ENCODE measurements at places on chromosomes 6 and 20.
A peak's percentile ranks its signal among the peaks of the same experiment; 100 is the strongest.

GRCh38 chr6:13234130-13234529, 94.2 kb downstream of the TBC1D7 start:
- no peak for DNase-seq

DNA sequence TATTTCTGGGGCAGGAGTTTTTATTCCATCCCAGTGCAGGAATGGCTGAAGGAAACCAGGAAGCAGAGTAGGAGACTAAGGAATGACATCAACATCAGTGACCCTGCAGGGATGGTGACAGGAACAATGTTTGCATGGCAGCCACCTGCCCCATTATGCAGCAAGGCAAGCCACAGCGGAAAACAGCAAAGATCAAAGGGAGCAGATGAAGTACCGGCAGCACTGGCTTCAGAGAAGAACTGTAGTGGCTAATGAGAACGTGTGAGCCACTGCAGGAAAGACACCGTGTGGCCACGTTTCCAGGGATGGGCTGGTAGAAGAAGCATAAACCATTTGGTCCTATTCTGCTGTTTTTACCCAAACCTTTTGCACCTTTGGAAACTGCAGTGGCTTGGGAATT, 52.9 kb upstream of the TAB2 start:
- peak; percentile 28 for DNase-seq

DNA sequence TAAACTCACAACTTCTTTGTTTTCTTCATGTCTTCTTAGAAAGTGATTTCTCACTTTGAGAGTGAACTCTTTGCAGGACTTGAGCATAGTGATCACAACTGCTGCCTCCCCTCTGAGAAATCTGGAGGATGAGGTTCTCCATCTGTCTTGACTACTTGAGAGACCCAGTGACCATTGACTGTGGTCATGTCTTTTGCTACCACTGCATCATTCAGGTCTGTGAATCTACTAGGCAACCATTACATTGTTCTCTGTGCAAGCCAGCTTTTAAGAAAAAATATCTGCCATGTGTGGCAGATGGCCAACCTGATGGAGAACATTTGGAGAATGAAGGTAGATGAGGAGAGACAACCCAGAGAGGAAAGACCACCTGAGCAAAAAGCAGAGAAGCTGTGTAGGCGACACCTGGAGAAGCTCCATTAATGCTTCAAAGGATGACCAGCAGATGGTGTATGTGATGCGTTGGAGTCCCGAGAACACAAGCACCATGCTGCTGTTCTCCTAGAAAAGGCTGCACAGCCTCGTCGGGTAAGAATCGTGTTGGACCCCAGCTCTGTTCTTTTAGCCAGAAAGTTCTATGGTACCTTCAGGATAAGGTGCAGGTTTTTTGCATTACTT, 25.1 kb upstream of the TRIM26 start:
- no peak for DNase-seq

- DNase-seq = no peak
These were observed 123.0 kb downstream of the CBLN4 start for GRCh38 chr20:55882286-55882685.

DNA sequence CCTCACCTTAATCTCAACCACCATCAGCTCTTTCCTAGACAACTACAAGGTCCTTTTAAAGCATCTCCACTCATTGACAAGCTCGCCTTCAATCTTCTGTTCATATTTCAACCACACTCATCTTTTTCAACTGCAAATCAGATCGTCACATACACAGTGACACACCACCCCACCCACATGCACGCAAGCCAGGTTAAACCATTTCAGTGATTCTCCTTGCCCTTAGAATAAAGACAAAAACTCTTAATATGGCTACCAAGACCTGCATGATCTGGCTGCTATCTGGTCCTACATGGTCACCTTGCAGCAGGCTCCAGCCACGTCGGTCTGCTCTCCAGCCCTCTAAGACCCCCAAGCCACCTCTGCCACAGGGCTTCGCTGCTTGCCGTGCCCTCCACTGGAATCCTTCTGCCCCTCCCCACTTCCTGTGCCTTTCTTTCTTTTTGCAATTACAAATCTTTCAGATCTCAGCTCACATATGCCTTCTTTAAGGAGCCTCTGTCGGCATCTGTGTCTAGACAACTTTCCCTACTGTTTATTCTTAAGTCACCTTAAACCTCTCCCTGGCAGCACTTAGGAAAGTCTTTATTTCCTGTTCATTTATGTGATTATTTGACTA, 507.3 kb upstream of the ARID1B start:
- peak; percentile 62 for DNase-seq

GRCh38 chr6:128327890-128328289, 192.5 kb downstream of the PTPRK start:
- DNase-seq = peak; percentile 20

GRCh38 chr6:74731204-74731603, 474.6 kb downstream of the COL12A1 start:
- no peak for DNase-seq

GRCh38 chr6:152552616-152553209, 84.4 kb downstream of the SYNE1 start:
- DNase-seq = no peak

GRCh38 chr6:93453956-93454355, 34.6 kb upstream of the EPHA7 start:
- no peak for DNase-seq

DNA sequence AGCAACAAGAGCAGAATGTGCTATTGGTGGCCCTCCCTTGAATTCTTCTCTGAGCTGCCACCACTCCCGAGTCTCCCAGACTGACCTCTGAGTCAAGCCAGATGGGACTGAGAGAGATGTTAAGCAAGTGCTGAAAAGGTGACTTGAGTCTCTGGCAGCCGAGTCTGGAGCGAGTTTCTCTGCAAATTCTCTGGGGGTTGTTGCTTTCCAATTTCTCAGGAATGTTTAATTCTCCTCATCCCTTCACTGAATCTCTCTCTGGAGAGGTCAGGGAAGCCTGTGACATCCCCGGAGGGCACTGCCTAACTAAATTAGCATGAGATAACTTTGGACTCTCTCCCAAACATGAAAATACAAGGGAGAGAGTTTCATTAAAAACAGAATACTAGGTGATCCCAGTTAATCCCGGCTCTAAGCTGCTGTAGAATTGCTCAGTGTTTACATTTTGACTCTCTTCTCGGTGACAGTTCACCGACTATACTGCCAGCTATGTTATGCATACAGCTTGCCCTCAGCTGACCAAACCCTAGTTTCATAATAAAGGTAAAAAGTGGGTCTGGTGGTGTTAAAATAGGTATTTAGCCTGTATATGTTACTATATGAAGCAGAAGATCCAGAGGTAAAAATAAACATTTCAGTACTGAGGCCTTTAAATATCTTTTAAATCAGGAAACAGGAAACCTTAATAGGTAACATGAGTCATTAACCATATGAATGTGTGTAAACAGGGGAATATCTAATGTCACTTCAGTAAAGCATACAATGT, 157.9 kb downstream of the FOXC1 start:
- no peak for DNase-seq

DNA sequence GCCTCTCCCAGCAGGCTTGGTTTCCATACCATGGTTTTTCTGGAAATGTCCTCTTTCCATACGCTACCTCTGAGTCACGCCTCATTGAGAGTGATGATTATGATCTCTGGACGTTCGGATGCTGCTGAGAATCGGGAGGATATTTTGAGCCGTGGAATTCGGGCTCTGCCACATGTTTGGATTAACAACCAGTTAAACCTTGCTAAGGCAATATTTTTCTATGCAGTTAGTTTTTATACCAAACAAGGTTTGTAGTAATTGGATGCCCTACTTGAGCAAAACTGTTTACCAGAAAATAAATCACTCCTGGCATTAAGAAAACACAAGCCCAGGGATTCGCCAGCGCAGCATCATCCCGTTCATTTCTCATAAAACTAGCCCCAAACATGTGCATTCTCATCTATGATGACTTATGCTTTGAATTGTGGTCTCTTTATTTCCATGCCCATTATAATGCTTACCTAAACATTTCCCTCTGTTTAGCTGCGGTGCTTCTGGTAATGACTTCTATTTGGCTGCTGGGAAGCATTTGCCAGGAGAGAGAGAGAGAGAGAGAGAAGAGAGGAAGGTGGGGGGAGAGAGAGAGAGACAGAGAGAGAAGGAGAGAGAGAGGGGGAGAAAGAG, 198.9 kb downstream of the CLIC5 start:
- no peak for DNase-seq
